Central memory CD4-positive, alpha-beta T cell (primary cell): ENCODE measurements at places on chromosomes 16 and 17.

DNA sequence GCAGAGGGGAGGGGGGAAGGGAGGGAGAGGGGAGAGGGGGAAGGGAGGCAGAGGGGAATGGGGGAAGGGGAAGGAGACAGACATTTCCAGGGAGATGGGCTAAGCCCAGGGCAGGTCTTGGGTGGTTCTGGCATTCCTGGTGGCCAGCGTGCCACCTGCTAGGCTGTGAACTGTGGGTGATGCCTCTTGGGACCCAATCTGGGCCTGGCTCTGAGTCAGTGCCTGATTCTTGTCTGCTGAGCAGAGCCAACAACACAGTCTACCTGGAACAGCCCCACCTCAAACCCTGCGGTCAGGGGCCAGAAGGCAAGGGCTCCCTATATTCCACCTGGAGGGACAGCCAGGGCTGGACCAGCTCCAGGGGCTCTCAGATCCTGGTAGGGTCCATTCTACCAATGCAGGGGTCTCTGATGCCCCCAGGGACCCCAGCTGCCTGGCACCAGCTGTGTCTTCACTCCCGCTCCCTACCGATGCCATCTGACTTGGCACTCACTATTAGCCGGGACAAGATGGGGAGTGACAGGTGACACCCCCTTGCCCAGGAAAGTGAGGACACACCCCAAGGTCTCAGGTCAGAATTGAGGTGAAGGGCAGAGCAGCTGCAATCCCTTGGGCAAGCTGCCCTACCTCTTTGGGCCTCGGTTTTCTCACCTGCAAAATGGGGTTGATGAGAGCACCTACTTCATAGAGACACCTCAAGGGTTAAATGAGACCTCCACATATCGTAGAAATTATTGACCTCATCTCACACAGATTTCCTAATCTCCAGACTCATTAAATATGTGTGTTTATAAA is 87.2 kb downstream of the LITAF start:
- no peak for DNase-seq

- DNase-seq, result no peak
These were observed 15.5 kb upstream of the CUEDC1 start for GRCh38 chr17:57970710-57971109.

DNA sequence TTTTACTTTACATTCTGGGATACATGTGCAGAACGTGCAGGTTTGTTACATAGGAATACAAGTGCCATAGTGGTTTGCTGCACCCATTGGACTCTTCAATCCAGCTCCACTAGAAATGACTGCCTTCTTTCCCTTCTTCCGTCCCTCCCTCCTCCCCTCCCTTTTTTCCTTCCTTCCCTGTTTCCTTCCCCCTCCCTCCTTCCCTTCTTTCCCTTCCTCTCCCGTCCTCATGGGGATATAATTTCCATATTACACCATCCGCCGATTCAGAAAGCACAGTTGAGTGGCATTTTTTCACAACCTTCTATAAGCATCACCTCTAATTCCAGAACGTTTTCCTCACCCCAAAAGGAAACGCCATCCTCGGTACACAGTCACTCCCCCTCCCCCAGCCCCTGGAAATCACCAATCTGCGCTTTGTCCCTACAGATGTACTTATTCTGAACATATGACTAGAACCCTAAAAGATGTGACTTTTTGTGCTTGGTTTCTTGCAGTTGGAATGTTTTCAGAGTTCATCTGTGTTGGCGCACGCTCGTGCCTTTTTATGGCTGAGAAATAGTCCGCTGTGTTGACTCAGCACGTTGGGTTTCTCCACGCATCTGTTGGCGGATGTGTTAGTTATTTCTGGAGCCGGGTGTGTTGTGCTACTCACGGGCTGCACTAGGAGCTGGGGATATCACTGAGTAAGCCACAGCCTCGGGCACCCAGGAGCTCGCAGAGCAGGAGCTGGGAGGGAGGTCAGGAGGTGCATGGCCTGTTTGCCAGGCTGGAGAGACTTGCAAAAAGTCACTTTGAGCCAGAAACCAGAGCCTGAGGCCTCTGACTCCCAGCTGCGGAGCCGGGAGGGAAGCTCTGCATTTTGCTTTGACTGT is 336.4 kb downstream of the SEC14L1 start:
- DNase-seq, result no peak

DNA sequence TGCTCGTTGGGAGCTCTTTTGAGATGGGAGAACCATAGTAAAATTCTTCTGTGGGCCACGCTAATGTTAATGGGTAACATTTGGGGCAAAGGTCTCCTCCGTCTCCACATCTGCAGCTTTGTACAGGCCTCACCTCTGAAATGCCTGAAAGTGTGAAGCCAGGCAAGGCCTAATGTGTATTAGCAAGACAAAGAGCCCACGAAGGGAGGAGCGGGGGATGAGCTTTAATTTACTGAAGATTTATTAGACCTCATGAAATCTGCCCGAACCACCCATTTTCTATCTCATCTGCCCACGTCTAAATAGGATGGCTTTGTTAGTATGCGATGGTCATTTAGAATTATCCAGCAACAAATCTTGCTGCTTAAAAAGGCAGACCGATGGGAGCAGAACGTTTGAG is 408.9 kb downstream of the PMP22 start:
- DNase-seq, result no peak

DNA sequence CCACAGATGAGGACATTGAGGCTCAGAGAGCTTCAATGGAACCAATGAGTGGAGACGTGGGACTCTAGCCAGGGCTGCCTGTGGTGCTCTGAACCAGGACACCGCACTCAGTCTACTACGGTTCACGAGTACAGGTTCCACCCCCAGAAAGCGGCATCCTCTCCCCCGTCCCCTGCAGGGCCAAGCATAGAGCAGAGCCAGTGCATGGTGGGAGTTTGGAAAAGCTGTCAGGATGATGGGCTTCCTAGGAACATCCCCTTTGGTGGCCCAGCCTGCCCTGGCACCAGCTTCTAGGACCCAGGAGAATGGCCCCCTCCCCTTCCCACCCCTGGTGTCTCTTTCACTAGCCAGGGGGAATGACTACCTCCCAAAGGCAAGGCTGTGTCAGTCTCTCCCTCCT is 8.4 kb downstream of the ZNF319 start:
- no peak for DNase-seq

- DNase-seq, result no peak
These were observed 2.6 kb upstream of the KRT14 start for GRCh38 chr17:41589301-41589700.

- DNase-seq, result no peak
These were observed 27.8 kb upstream of the TAC4 start for GRCh38 chr17:49875685-49876084.

DNA sequence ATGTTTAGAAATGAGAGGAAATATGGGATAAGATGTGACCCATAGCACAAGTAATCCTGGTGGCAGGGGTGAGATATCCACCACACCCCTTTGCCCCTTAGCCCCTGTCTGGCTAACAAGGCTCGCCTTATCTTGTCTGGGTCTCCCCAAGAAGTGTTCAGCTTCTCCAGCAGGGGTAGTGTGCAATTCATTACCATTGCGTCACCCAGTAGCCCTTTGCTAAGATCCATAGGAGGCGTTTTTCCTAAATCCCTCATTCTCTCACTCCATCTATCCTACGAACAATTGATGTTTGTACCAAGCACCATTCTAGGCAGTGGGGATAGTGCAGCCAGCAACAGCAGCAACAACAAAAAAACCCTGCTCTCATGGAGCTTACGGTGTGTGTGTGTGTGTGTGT is 30.8 kb downstream of the CCDC42 start:
- no peak for DNase-seq
